IMR-90 (cell line): ENCODE measurements at places on chromosomes 11 and 22. TPM values are rescaled to one million over a fixed set of nuclear protein-coding genes. Genes with fewer than 3 reads are reported as not detected.

The ADORA2A gene
- total RNA-seq, result 0.28 and 0.36 TPM in 2 replicates

The LARGE1 gene
- total RNA-seq, result 7.2 and 12.4 TPM in 2 replicates

The MMP12 gene
- total RNA-seq, result not detected in 2 replicates

The NTM gene
- 17.8 and 19.5 TPM in 2 replicates for total RNA-seq

DNA sequence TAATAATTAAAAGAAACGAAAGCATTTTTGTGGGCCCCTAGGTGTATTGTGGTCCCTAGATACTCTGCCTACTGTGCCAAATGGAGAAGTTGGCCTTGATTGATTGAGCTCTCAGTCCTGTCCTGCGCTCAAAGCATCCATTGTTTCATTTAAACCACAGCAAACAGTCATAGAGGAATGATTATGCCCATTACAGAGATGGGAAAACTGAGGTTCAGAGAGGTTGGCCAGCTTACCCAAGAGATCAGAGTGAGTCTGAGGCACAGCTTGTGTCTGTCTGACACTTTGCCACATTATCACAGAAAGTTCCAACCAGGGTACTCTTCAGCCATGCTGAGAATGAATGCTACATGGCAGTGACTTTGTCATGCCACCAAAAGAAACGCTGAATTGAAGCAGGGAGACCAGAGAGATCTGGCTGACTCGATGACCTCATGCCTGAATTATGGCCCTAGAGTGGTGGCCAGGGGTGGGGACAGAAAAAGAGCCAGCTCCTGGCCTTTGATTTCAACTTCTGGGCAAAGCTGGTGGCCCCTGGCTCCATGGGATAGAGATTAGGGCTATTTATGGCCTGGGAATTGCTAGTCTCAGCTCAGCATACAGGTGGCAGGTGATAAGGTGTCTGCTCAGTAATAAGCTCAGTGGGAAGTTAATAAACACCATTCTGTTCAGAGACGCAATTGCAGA, 180.5 kb downstream of the MIAT start:
- no peak for DNase-seq

DNA sequence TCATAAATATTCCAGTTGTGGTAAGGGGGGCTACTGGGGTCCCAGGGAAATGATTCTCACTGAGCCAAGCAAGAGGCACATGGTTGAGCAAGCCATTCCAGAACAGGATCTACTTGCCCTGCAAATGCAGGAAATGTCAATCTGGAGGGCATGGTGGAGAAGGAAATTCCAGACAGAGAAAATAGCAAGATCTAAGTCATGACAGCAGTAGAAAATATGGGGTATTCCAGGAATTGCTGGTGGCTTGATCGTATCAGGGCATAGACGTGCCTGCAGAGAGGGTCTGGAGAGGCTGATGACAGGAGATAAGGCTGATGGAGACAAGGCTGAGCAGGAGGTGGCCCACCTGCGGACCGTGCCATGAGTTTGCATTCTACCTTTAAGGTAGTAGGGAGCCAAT, 566.3 kb upstream of the CADM1 start:
- no peak for DNase-seq

- no peak for DNase-seq
Observed at GRCh38 chr22:21701384-21701971, 34.1 kb downstream of the YPEL1 start.

- DNase-seq, result no peak
Observed at GRCh38 chr22:43654271-43654670, 157.8 kb downstream of the EFCAB6 start.

- no peak for DNase-seq
Observed at GRCh38 chr22:16699326-16699725, 106.7 kb upstream of the CCT8L2 start.

DNA sequence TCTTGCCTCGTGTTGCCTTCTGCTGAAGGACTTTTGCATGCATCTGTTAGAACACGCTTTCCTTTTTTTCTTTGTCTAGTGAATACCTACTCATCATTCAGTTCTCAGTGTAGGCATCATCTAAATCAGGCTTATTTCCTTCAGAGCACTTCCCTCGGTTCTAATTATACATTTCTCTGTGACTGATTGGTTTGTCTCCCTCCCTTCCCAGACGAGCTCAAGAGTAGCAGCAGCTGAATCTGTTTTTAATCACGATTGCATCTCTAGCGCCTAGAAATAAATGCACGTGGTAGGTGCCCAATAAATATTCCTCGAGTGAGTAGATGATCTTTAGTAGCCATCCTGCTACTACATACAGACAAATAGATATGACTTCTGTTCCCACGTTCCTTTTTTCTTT, 6.3 kb downstream of the CEP164 start:
- no peak for DNase-seq

- no peak for DNase-seq
Observed at GRCh38 chr22:35065796-35066218, at the start of gene ISX. ISX (plus strand) TSS chr22:35066158; CDS start chr22:35067088, 930 bp downstream.

DNA sequence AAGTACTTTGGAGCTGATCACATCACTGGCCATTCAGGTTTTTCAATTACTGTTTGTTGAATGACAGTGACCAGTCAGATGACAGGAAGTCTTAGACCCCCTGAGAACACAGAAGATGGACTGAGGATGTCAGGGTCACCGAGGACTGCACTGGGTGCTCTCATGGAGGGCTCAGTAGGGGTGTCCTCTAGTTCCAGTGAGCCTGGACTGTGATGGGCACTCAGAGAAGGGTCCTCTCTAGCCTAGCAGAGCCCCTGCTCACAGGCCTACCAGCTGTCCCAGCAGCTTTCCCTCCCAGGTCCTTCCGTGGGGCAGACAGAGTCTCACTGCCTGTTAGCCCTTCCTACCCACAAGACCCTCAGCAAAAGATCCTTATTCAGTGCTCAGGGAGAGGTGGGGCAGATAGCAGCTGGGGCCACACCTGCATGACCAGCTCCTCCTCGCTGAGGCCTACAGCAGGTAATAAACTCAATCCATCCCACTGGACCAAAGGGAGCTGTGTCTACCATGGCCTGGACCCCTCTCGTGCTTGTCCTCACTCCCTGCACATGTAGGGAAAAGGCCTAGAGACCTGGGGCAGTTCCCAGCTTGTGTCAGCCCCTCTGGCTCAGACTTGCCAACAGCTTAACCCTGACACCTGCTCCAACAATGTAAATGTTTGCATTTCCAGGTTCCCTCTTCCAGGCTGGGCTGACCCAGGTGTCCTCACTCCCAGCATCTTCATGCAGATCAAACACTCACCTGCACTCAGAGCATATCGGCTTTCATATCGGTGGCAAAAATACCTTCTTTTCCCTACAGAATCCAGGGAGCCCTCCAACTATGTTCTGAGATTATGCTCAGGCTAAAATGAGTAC, 25.2 kb upstream of the VPREB1 start:
- DNase-seq, result no peak

- DNase-seq, result no peak
Observed at GRCh38 chr22:49137206-49137840, 690.4 kb downstream of the BRD1 start.

DNA sequence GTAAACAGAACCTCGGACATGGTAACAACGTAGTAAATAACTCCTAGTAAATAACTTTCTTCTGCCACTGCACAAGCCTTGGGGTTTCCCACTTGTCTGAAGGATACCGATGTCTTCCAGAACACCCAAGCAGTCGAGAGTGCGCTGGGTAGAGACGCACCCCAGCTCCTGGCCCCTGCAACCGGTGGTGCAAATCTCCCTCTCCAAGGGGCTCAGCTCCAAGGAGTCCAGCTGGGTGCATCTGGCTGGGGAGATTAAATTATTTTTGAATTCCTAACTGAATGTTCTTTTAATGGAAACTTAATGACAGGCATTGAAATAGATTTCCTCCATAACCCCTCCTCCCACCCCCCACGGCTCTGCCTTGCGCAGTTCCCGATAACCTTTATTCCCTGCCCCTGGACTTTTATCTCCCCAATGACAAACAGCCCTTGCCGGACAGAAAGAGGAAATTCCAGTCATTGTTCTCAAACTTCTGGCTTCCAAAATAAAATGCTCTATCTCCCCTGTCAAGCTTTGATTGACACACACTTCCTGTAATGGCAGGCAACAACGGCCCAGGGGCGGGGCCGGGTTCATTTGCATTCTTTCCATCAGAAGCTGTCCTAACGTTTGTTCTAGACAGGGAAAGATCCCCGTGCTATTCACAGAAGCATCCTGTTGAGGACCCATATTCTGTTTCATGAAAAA, 31.2 kb downstream of the KCNJ1 start:
- no peak for DNase-seq

GRCh38 chr11:34150494-34151151, 45.2 kb downstream of the NAT10 start:
- no peak for DNase-seq

- DNase-seq, result peak; percentile 82
Observed at GRCh38 chr11:103863497-103863896, 172.9 kb upstream of the DDI1 start.

DNA sequence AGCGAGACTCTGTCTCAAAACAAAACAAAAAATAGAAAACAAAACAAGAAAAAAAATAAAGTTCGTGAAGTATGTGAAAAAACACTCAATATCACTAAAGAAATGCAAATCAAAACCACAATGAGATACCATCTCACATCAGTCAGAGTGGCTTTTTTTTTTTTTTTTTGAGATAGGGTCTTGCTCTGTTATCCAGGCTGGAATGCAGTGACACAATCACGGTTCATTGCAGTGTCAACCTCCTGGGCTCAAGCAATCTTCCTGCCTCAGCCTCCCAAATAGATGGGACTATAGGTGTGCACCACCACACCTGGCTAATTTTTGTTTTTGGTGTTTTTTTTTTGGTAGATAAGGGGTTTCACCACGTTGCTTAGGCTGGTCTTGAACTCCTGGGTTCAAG, 37.5 kb downstream of the ATG16L2 start:
- no peak for DNase-seq

- DNase-seq, result no peak
Observed at GRCh38 chr22:20052309-20053259, 27.5 kb upstream of the DGCR8 start.
